ENCODE measurements at places on chromosomes 3 and 15.
A peak's percentile ranks its signal among the peaks of the same experiment; 100 is the strongest.

GRCh38 chr3:111598552-111598951 is 3.4 kb upstream of the ZBED2 start:
- no peak for DNase-seq

DNA sequence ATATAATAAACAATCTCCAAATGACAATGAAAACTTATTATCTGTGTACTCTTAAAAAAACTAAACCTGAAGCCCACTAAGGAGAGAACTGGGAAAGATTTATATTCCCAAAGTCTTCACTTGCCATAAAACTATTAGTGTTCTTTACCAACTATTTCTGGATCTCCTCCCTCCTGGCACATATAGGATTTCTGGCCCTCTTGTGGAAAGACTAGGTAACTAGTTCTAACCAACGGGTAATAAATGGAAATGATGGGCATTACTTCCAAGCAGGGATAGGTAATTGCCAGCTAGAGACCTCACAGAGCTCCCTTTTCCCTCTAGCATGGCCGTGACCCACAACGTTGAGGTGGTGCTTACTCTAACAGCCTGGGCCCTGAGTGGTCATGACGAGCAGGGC is 110.1 kb downstream of the DNAH12 start:
- DNase-seq = peak; percentile 70

DNA sequence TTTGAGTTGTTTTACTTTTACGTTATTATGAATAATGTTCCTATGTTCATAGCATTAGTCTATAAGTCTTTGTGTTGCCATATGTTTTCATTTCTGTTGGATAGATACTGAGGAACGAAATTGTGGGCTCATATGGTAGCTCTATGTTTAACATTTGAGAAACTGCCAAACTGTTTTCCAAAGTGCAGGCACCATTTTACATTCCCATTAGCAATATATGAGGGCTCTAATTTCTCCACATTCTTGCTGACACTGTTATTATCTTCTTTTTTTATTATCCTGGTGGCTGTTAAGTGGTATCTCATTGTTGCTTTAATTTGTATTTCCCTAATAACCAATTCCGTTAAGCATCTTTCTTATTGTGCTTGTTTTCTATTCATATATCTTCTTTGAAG is 1.8 kb upstream of the PIK3R4 start:
- DNase-seq = peak; percentile 18

DNA sequence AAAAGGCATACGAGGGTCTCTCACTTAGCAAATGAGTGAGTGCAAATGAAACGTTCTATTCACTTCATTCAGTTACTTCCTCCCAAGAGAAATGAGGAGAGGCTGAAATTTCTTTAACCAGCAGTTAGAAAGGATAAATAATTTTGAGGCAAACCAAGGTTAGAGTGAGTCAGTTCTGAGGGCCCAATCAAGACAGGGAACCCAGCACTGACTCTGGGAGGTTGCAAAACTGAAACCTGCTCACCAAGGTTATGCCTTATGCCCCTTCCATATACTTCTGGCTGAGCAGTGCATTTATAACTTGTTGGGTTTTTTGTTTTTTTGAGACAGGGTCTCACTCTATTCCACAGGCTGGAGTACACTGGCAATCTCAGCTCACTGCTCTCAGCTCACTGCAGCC is 4.5 kb upstream of the RPSA start:
- no peak for DNase-seq

DNA sequence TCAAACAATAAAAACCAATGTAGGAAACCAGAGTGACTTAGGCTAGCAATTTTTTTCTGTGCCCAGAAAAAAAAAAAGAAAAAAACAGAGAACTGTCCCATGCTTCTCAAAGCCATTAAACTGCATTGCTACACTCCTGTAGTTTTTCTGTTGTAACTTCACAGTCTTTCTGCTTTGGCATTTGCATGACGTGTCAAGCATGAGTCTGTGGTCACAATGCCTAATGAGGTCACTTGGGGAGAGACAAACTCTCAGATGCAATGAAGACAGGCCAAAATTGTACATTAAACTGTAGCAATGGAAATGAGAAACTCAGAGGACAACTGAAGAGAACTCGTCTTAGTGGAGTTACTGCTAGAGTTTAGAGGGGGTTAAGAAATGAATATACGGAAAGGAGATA is 30.8 kb downstream of the CCDC80 start:
- DNase-seq = peak; percentile 65

- DNase-seq = no peak
Observed at GRCh38 chr15:26767169-26767670, 5.6 kb downstream of the GABRB3 start.

GRCh38 chr3:182092662-182093262 is 381.0 kb downstream of the SOX2 start:
- no peak for DNase-seq

DNA sequence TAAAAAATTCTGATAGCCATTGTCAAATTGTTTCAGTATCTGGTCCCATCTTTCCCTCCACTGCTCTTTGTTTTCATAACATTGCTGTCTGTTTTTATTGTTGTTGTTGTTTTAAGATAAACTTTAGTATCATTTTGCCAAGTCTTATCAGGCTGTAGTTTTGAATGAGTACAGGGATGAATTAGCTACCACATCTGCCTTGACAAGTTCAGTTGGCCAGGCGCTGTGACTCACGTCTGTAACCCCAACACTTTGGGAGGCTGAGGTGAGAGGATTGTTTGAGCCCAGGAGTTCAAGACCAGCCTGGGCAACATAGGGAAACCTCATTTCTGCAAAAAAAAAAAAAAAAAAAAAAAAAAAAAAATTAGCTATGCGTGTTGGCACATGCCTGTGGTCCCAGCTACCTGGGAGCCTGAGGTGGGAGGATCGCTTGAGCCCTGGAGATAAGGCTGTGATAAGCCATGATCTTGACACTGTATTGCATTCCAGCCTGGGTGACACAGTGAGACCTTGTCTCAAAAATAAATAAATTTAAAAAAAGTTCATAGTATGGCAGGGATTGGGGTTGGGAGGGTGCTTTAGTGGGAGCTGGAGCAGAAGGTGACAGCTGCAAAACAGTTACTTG is 8.3 kb upstream of the ANKDD1A start:
- no peak for DNase-seq

- DNase-seq = no peak
Observed at GRCh38 chr15:92840149-92840548, 60.0 kb upstream of the CHD2 start.

- DNase-seq = peak; percentile 56
Observed at GRCh38 chr3:183253528-183254486, 754 bp downstream of the B3GNT5 start.

DNA sequence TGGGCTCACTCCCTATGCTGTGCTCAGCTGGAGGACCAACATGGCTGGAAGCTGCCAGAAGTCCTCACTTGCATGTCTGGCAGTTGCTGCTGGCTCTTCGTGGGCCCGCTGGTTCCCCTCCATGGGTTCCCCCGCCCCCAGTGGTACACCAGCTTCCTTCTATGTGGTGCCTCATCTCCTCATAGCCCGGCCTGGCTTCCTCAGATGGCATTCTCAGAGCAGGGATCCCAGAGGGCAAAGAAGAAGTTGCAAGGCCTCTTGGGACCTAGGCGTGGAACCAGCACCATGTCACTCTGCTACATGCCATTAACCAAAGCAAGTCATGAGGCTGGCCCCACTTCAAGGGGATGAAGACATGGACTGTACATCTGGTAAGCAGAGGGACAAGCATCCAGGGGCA is 2.9 kb upstream of the CFAP92 start:
- no peak for DNase-seq

DNA sequence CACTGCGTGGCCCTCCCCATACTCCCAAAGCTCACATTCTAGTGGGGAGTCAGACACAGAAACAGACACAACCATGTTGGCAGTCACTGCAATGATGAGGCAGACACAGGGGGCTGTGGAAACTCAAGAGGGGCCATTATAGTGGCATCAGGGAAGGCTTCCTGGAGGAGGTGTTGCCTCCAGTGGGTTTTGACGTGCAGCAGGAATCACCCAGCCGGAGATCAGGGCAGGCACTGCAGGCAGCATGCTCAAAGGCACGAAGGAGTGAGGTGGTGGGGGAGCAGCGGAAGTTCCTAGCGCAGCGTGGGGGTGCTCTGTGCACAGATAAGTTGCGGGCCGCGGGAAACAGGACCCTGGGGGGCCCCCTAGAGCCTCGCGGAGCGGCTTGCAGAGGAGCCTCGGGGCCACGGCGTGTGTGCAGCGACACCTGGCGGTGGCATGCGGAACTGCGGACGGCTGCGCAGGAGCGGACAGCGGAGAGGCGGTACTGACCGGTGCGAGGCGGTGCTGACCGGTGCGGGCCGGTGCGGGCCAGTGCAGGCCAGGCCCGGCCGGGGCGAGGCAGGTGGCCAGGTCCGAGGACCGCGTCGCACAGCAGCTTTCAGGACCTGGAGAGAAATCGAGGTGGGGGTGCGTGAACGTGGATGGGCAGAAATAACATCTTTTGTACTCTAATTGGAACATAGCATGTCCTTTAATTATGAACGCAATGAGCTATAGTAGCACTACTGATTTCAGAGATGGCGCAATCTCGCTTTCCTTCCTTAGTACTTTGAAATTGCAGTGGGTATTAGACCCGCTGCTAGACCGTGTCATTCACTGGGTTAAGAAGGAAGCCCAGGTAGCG is 101.5 kb downstream of the FBLN2 start:
- peak; percentile 76 for DNase-seq

DNA sequence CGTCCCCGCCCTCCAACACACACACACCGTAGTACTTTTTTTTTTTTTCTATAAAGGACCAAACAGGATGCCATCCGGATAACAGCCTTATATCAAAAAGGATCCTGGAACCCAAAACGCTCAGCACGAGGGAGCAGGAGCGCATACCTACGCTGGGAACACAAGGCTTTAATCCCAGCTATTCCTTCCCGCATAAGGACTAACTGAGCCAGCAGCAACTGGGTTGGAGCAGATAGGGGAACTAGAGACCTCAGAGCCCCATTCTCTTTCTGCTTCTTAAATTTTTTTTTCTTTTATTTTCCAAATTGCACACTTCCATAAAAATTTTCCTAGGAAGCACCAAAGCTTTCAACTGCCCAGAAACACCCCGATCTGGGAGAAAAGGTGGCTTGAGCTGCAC is 1.3 kb downstream of the TRANK1 start:
- no peak for DNase-seq

DNA sequence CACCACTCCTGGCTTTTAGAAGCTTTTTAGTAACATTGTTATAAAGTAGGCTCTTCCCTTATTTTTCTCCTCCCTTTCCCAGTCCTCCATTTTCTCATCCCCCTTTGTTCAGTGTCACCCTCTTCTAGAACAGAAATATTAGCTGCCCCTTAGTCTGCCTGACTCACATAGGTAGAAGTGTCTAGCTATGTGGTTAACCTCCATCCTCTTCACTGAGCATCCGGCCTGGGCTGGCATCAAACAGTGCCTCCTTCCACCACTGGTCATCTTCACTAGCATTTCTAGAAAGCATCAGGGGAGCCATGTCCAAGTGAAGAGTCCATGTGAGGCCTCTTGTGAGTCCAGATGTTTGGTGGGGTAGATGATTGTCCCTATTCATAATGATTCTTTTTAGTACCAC is 70.0 kb upstream of the SKOR1 start:
- DNase-seq = no peak

DNA sequence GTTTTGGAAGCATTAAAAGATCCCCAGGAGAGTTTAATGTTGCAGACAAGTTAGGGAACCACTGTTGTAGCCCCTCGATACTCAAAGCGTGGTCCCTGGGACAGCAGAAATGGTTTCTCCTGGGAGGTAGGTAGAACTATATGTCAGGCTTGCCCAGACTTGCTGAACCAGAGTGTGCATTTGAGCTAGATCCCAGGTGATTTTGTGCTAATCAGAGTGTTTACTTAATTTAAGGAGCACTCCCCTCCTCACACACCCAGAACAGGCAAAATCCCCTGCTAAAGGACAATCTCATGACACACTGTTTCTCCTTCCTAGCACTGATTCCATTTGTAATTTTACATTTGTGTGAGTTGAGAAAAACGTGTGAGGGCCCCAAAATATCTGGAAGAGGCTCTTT is 24.3 kb downstream of the LMCD1 start:
- DNase-seq = no peak

DNA sequence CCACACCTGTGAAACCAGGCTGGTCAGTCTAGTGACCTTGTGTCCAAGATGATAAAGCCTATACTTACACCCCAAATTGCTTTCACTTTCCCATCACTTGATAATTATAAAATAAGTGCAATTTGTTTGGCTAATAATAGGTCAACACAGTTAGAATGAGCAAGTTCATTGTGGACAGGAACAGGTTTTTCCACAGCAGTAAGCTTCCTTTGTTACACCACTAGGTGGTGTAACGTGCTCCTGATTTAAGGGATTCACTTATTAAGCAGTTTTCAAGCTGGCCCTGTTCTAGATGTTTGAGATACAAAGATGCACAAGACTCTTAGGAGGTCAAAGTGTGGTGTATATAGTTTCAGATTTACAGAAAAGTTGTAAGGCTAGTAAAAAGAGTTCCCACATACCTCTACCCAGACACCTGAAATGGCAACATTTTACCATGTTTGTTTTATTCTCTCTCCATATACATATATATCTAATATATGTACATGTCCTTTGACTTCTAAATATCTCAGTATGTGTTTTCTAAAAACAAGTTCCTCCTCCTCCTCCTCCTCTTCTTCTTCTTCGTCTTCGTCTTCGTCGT is 6.8 kb upstream of the MFSD1 start:
- peak; percentile 79 for DNase-seq

DNA sequence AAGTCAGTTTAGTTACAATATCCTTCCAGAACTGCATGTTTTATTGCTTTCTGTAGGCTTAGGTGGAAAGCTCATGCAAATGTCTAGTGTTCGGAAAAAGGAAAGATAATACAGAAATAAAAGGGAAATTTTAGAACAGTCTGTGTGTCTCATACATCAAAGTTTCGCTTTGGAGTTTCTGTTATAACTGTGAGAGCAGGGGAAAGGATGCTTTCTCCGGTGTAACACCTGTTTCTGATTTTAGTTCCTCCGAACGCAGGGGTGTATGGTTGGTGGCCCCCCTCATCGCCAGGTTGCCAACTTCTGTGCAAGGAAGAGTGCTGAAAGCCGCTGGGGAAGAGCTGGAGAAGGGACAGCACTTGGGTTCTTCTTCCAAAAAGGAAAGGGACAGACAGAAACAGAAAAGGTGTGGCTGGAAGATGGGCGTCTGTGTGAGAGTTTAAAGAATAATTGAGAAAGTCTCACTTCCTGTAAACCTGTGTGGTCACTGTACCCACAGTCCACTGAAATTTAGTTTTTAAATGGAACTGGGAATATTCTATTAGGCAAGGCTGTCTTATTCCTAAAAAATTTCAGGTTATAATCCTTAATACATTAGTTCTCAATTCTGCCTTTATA is 6.7 kb downstream of the P2RY12 start:
- no peak for DNase-seq

DNA sequence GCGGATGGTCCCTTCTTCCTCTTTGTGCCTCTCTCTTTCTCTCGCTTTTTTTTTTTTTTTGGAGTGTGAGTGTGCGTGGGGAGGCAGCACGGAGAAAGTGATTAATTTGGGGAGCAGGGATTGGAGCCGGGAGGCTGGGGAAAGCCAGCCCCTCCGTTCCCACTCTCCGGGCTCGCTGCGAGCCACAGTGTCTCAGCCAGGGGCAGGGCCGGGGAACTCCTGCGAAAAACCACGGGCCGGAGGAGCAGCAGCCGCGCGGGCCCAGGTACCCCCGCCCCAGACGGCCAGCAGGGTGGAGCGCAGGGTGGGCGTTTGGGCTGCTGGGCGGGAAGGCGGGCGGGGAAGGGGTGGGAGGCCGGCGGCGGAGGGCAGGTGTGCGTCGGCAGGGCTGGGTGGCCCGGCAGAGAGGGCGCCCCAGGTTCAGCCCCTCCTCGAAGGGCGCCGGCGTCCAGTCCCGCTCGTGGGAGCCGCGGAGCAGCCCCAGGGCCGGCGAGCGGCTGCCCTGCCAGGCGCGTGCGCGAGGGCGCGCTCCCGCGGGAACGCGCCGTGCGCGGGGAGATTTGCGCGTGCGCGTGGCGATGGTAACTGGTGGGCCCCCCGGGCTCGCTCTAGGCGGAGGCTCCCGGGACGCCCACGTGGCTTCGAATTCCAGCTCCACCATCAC is 1.4 kb downstream of the CHL1 start:
- DNase-seq = no peak

All from ELR (cell line).